ENCODE measurements at places on chromosomes 7 and 10.

DNA sequence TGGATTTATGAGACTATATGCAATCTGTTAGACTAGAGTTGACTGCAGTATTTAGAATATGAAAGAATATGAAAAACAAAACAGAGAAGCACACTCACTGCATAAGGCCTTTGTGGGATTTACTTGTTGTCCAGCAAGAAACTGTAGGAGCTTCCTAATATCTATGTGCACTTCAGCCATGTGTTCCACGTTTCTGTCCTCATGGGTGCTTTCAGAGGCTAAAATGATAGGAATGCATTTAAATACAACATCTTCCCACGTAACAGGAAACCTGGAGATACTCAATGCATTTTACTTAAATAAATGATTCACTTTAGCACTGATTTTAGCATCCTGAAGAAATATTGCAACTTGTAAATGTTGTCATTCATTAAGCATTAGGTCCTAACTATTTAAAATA lies 11.7 kb downstream of the HUS1 start:
- no peak for DNase-seq

DNA sequence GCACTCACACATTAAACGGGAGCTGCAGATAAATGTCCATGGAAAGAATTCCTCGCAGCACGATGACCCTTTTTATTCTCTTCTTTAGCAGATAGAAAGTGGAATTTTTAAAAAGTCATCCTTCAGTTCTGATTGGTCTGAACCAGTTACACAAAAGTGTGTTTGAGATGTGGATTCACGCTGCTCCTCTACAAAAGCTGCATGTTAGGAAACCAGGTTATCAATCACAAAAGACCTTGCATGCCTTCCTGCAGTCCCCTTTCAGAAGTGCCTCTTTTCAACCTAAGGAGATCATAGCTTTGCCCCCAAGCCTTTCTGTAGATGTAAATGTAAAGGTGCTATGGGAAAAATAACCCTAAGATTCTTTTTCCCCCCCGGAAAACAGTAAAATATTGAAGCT lies 299.7 kb downstream of the PLXDC2 start:
- DNase-seq, result no peak

GRCh38 chr10:125373546-125373945 lies 213.2 kb upstream of the CTBP2 start:
- DNase-seq, result no peak

- DNase-seq, result peak; percentile 47
These were observed 842 bp downstream of the ZNF22 start for GRCh38 chr10:45001381-45002148.

DNA sequence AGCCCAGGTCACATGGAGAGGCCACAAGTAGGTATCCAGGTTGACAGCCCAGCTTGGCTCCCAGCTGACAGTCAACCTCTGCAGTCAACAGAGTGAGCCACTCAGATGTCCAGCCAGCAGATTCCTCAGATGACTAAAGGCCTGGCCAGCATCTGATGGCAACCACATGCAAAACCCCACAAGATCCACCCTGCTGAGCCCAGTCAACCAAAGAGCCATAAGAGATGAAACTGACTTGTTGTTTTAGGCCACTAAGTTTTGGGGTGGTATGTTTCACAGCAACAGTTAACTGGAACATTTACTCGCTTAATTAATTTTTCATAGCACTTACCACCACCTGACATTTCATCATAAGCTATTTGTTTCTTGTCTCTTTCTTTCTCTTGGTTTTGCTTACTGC lies 107.3 kb upstream of the KDM7A start:
- DNase-seq, result no peak

DNA sequence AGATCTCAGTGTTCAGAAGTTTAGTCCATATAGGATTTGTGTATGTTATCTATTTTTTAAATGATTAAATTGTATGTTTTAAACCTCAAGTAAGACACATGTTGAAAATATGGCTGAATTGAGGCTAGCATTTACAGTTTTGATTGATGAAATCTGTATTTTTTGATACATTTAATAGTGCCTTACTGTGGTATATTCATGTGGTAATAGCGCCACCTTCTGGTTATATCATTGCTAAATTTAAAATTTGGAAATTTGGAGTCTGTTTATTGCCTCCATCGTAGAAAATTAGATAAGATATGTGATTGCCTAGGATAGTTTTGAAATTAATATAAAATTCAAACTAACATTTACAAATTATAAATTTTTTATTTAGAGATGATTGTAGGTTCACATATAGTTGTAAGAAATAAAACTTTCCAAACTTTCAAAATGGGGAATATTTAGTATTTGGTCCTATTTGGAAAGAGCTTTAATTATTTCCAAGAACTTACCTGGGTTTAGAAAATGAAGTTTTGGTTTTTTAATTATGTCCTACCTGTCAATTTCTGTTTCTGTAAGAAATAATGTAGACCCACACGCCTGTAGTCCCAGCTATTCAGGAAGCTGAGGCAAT lies 19.1 kb upstream of the ARMS2 start:
- no peak for DNase-seq

DNA sequence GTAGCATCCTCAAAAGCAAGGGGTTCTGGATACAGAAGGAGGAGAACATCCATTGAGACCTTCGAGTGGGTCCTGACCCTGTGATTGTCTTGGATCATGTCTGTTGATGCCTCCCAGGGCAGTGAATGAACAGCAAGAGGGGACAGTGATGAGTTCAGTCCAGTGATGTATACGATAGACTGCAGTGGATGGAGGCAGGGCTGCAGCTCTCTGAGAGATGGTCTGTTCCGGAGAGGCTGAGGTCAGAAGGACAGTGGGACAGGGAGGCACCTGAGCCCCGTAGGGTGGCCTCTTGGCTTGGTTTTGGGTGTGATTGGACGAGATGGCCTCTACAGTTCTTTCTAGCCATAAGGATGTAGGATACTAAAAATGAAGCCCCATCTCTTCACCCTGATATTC lies 280.4 kb downstream of the CAMK1D start:
- no peak for DNase-seq

DNA sequence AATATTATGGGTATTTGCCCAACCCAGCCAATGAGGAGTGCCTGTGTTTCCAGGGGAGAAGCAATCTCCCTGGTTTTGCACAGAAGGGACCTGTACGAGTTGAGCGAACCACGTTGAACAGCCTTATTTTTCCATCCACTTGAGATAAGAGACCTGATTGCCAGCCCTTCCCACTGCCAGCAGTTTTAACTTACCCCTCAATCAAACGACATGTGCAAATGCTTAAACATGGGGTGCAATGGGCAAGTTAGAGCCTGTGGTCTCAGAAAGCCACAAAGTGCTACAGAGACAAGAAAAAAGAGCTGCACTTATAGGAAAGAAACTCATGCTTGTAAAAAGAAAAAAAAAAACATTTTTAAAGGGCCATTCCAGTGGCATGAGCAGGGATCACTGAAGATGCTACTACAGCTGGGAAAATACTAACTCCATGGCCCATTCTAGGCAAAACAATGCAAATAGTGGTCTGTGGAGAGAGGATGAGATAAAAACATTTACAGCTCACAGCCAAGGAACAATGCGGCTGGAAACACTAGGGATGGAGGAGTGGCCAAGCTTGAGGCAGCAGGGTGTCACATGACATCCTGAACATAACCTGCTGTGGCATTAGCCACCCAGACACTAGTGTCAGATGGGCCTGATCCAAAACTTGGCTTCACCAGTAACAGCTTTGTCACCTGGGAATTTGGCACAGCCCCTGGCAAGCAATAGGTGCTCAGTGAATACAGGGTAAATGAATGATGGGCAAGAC lies 162.8 kb downstream of the ELMO1 start:
- DNase-seq, result no peak

DNA sequence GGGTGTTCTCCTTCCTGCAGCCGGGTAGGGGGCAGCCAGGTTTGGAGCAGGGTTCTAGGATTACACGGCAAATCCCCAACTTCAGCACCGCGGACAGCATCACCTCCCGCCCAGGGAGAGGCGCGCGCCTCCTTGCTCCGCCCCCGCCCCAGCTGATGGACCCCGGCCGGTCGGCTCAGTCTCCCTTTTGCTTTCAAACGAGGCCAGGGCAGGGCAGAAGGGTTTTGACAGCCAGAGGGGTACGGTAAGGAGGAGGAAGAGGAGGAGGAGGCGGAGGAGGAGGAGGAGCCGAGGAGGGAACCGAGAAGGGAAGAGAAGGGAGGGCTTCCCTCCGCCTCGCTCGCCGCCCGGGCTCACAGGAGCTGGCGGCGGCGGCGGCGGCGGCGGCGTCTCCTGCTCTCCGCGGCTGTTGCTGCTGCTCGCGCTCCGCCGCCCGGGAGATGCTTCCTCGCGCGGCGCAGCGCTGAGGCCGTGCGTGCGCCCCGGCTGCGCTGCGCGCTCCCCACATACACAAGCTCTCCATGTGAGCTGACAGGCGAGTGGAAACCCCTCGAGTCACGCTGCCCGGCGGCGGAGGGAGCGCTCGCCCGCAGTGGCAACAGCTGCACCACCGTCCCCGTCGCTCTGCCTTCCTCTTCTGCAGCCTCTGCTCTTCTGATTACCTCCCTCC lies 615 bp upstream of the CNTNAP2 start:
- DNase-seq, result no peak

GRCh38 chr10:1366811-1367425 lies 310.7 kb downstream of the WDR37 start:
- DNase-seq, result no peak

DNA sequence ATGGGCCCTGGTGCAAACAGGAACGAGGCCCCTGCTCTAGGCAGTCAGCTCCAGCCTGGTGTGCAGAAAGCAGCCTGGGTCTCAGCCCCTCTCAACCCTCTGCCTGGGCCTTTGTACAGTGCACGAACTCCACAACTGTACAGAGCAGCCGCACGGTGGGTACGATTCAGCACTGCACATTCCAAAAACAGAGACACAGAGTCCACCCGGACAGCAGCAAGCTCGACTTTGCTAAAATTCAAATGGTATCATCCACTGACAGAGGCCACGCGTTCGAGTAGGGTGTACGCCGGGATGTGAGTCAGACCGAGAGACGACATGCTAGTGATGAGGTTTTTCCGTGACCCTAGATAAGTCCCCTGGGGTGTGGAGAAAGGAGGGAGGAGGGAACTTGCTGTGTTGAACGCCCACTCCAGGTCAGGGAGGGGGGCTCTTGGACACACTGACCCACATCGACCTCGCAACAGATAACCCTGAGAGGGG lies 65.6 kb upstream of the PDGFA start:
- DNase-seq, result no peak

GRCh38 chr7:151254316-151254715 lies 5.8 kb upstream of the SMARCD3 start:
- DNase-seq, result no peak

DNA sequence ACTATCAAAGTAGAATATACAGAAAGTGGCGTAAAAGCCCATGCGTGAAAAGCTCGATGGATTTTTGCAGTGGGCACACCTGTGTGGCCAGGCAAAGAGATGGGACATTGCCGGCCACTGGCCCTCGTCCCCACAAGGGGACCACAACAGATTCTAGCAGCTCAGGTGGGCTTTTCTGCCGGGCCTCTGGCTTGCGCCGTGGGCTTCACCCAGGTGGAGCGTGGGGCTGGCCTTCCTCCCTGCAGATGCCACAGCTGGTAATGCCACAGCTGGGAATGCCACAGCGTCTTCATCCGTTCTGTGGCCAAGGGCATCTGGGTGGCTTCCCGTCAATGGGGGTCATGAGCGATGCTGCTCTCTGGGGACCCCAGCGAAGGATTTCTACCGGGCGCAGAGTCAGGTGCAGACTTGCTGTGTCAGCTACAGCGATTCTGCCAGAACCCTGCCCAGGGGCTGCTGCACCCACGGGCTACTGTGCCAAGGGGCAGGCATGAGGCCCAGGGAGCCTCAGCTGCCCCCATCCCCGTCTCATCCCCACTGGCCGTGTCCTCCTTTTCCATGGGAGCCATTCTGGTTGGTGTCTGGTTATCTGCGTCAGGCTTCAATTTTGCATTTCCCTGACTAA lies 52.5 kb upstream of the NKX6-2 start:
- DNase-seq, result no peak

GRCh38 chr7:7221599-7222038 lies 39.3 kb downstream of the C1GALT1 start:
- DNase-seq, result no peak

DNA sequence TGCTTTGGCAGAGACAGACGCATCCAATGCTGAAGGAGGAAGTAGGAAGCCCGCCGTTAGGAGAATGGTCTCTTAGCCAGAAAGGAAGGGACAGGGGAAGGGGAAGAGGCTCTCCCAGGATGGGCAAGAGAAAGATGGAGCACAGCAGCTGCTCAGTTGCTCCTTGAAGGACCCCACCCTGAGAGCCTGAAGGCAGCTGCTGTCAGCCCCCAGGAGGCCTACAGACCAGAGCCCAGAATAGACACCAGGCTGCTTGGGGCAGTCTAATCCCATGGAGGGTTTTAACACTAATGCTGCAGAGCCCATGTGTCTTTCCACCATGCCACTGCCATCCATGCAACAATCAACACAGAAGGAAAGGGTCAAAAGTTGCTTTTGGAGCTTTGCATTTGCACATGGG lies 3.5 kb upstream of the C7orf33 start:
- no peak for DNase-seq

DNA sequence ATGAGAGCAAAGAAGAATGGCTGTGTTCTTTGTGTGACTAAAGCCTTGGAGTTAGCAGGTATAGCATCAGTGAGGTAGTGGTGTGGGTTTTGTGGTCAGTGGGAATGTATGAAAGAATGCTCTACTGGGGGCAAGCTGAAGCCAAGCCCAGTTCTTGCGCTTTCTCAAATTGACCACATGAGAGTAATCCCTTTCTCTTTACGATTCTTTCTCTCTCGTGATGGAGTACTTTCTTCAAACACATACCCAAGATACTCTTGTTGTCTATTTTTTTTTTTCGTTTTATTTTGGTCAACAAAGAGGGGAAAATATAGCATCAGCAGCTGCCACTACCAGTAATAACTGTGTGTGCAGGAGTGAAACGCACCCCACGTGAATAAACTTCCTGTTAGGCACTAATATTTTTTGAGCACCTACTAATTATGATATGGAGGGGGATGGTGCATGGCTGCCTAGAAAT lies 8.4 kb upstream of the PANK1 start:
- no peak for DNase-seq

- DNase-seq, result no peak
These were observed 84.5 kb downstream of the RTKN2 start for GRCh38 chr10:62183857-62184795.

DNA sequence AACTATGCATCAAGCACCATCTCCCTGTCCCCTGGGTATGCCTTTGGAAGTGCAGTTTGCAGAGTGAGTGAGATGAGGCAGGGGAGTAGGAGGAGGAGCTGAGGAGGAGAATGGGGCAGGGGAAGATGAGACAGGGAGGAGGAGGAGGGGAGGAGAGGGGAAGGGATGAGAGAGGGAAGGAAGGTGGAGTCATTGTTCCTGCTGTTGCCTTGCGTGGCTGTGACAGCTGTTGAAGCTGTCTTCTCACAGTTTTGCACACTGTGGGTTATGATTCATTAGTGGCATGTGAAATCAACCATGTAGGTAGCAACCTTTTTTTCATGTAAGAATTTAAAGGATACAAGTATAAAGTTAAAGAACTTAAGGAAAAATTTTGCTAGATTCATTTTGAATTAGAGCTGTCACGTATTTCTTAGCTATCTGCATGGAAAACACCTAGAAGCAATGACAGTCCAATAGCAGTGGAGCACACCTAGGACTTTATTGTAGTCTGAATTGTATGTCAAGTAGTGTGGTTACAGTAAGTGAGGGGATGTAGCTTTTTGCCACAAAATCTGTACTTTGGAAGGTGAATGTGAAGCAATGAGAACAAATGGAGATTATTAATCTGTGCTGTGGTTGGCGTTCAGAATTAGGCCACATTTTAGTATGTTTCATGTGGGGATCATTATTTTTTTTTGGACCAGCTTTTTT lies 21.7 kb downstream of the CCM2 start:
- peak; percentile 23 for DNase-seq
